NCI-H460 (cell line): ENCODE measurements at places on chromosomes 1 and 21.

- peak; percentile 54 for DNase-seq
Measured at GRCh38 chr1:68442822-68443556, 6.8 kb downstream of the RPE65 start.

DNA sequence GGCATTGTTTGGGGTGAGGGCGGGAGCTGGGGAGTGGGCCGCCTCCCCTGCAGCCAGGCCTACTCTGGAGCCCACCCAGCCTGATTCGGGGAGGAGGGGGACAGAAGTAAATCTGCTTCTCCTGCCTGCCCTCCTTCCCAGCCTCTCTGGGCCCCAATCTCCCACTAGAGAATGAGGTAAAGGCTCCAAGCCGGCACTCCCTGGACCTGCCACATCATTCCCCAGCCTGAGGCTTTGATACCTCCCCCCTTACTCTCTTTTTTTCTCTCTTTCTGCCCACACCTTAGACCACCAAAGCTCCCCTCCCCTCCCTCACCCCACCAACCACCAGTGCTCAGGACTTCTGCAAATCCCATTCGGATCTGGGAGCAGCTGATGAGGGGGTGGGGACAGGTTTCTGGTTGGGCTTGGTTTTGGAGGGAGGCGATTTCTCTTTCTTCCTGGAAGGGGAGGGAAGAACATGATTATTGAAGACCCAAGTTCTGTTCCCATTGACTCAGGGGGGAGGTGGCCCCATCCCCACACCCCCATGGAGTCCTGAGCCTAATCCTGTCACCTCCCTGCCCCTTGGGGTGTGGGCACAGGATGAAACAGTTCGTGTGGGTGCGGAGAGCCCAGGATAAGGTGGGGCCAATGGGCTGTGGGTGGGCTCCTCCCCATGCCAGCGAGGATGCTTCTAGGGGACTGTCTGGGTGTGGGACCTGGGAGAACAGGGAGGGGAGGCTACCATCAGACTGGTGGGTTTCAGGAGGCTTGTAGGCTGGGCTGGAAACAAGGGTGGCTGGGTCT, 1.3 kb downstream of the MAP7D1 start:
- no peak for DNase-seq

DNA sequence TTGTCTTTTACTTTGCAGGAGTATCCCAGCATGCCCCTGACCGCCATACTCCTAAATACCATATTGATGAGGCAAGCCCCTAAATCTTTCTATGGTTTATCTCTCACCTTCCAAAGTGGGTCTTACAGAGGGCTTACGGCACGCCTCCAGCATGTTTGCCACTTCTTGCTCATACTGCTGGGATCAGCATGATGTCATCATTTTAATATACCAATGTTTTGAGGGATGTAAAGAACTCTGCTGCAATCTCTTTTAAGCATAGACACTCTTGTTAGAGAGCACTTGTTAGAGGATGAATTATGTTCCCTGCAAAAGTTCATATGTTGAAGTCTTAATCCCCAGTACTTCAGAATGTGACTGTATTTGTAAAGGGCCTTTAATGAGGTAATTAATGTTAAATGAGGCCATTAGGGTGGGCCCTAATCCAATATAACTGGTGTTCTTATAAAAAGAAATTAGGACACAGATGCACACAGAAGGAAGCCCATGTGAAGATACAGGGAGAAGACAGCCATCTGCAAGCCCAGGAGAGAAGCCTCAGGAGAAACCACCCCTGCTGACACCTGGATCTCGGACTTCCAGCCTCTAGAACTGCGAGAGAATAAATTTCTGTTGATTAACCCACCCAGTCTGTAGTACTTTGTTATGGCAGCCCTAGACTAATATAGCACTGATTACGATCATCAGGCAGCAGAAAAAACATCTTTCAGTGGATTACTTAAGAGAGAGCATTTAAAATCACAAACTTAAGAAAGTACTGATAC, 16.4 kb upstream of the ABCB10 start:
- no peak for DNase-seq

GRCh38 chr1:201127755-201128455, 921 bp upstream of the ASCL5 start:
- DNase-seq, result no peak

DNA sequence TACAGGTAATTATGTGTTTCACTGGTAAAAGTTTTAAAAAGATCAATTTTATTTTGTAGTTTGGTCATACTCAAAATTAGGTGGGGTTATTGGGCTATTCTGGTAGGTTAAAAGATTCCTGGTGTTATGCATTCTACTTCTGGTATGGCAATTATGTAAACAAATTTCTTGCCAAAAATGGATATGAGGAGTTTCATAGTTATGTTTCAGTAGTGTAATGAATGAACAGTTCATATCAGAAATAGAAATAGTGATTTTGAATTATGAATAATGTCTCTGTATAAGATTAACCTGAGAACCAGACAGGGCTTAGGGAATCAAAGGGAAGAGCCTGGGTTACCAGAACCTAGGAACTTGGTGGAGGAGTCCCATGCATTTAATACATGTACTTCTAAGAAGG, 15.9 kb downstream of the ATF6 start:
- no peak for DNase-seq

- no peak for DNase-seq
Measured at GRCh38 chr1:163980394-163980793, 578.6 kb upstream of the PBX1 start.

- no peak for DNase-seq
Measured at GRCh38 chr1:51728611-51729155, 111.8 kb downstream of the OSBPL9 start.

- DNase-seq, result no peak
Measured at GRCh38 chr21:41406340-41406739, 19.7 kb upstream of the MX1 start.

DNA sequence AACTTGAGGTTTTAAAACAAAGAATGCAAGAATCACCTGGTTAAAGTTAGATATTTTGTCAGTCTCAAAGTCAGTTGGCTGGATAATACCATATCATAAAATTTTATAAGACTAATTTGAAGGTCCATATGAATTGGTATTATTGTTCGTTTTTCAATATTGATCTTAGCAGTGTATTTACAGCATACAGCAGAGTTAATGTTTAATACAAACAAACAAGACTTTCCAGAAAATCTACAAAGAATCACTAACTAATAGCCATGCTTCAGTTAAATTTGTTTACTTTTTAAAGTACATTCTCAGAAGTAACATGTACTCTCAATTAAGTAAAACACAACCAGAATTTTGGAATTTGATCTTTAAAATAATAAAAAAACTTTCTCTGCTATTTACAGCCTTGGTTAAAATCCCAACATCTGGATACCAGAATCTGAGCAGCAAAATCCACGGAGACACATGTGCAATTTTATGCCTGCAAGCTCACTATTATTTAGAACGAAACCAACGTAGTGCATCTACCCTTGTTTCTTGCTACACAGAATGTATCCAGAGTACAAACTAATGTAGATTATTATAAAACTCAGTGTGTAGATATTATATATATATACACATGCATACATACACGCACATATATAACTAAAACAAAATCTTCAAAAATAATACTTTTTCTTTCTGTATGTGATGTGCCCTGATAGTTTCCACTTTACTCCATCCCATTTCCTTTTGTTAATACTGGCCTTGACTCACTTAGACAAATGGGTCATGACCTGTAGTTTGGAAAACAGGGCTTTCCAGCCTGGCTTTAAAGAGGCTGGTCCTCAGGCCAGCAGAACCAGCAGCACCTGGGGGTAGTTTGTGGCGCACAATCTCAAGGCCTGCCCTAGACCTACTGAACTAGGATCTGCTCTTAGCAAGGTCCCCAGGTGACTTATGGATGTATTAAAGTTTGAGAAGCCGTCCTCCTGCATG, 63.6 kb upstream of the ERG start:
- DNase-seq, result no peak

DNA sequence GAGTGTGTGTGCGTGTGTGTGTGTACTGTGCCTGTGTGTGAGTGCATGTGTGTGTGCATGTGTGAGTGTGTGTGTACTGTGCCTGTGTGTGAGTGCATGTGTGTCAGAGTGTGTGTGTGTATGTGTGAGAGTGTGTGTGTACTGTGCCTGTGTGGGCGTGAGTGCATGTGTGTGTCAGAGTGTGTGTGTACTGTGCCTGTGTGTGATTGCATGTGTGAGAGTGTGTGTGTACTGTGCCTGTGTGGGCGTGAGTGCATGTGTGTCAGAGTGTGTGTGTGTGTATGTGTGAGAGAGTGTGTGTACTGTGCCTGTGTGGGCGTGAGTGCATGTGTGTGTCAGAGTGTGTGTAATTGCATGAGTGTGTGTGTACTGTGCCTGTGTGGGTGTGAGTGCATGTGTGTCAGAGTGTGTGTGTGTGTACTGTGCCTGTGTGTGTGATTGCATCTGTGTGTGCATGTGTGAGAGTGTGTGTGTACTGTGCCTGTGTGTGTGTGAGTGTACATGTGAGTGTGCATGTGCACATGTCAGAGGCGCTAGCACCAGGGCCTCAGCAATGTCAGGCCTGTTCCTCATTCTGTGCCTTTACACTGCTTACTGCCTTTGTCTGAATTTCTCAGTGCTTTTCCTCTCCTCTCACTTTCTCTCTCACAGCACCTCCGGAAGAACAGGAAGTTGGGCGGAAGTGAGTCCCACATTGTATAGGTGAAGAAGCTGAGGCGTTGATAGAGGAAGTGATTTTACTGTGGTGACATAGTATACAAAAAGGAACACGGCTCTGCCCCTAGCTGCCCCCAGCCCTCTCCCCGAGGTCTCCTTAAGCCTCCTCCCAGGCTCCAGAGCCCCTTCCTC, 4.9 kb downstream of the SLC5A9 start:
- DNase-seq, result no peak

DNA sequence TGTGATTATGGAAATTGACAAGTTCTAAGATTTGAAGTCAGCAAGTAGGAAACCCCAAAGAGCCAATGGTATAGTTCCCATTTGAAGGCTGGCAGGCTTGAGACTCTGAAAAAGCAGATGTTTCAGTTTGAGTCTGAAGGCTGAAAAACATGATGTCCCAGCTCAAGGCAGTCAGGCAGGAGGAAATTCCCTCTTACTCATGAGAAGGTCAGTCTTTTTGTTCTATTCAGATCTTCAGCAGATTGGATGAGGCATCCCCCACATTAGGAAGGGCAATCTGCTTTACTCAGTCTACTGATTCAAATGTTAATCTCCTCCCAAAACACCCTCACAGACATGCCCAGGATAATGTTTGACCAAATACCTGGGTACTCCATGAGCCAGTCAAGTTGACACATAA, 372.5 kb upstream of the ST6GALNAC5 start:
- DNase-seq, result no peak
